Gastrocnemius medialis (tissue), 4 donors: ENCODE measurements at places on chromosomes 2 and 18.

DNA sequence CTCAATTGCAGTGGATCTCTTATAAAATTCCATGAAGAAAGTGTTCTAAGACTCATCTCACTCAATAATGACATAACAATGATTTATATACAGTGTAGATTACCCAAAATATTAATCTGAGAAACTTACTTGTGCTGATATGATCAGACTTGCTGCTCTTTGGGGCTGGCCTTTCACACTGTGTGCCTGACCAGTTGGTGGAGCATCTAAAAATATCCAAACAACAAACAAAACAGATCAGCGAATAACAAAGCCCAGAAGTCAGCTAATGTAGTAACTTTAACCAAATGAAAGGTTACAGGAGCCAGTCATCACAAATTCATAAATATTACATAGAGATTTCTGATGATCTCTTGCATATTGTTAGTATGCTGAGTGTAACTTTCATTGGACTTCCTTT lies 1466.8 kb upstream of the NXPH2 start:
- no peak for DNase-seq

DNA sequence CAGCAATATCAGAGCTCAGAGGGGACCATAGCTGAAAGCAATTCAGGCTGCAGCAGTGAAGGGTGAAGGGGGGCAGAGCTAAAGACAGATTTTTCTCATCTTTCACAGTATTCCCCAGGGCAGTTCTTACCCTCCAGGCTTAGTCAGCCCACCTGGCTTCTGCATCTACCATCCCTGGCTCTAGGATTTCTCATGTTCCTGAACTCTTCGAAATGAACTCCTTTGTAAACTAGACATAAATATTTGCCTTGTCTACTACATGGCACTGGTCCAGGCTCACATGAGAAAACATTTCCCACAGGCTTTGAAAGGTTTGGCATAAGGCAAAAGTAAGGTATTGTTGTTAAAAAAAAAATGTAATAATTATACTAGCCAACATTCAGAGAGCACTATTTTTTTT lies 23.6 kb upstream of the NEB start:
- DNase-seq, result no peak

DNA sequence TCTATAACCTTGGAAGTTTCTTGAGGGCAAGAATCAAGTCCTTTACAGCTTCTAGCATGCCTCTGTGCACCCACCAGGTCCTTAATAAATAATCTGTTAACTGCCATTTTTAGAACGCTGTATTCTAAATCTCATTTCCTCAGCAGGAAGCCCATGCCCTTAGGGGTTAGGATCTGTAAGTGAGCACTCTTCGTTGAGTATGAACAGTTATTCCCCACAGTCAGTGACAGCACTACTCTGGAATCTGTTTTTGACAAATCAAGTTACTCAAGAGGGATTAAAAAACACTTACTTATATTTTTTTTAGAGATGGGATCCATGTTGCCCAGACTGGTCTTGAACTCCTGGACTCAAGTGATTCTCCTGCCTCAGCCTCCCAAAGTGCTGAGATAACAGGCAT lies 14.6 kb downstream of the PAIP2B start:
- no peak for DNase-seq

GRCh38 chr2:48771241-48772014 lies 15.9 kb upstream of the LHCGR start:
- DNase-seq, result no peak

- no peak for DNase-seq
These were observed 18.2 kb downstream of the FBLN7 start for GRCh38 chr2:112156152-112156986.

DNA sequence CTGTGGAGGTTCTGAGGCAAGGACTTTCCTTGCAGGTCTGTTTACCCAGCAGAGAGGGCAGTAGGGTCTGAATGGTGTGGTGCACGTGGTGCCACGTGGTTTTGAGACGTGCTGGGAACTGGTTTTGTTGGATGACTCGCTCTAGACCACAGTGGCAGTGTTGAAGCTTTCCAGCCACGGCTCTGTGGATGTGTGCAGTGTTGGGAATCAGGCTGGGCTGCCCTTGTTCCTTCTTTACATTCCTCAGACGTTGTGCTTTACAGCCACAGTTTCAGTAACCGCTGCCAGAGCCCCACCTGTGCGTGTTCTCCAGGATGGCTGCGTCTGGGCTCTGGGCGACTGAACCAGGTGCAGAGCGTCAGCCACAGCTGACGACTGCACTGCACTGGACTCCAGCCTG lies 8.2 kb downstream of the CTDP1 start:
- DNase-seq, result no peak

DNA sequence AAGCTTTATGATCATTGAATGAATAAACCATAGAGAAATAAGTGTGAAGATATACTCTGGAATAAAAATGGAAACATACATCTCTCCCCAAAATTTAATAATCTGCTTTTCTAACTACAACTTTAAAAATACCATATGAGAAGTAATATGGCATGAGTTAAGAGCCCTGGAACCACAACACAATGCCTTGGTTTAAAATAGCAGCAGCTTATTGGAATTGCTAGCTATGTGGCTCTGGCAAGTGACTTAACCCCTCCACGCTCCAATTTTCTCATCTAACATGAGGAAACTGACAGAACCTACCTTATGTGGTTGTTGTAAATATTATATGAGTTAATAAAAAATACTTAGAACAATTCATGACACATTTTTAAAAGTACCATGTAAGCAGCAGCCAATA lies 76.4 kb downstream of the VPS54 start:
- DNase-seq, result no peak

DNA sequence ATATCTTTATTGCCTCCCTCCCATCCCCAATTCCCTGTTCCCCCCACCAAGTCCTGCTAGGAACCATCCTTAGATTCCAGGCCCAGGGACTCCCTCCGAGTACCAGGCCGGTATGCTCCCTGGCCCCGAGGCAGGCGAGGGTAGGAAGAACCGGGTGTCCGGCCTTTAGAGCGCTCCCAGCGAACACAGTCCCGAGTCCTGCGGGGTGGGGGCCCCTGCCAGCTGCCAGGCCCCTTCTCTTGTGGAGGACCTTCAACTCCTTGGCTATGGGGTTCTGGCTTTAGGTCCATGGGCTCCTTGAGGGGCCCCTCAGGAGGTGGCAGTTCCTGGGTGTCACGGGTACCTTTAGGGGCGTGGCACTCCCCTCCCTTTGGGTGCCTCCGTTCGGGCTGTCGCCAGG lies 4.4 kb downstream of the BCS1L start:
- DNase-seq, result no peak

- no peak for DNase-seq
These were observed 1646.8 kb upstream of the TMEFF2 start for GRCh38 chr2:193841384-193842150.

GRCh38 chr18:48674758-48675351 lies 136.0 kb downstream of the CTIF start:
- no peak for DNase-seq

GRCh38 chr2:95029898-95030341 lies 4.4 kb downstream of the MAL start:
- no peak for DNase-seq

- no peak for DNase-seq
These were observed 295.9 kb downstream of the ERBB4 start for GRCh38 chr2:212242724-212243123.

- DNase-seq, result no peak
These were observed 459.5 kb upstream of the FANCL start for GRCh38 chr2:58700591-58700990.

DNA sequence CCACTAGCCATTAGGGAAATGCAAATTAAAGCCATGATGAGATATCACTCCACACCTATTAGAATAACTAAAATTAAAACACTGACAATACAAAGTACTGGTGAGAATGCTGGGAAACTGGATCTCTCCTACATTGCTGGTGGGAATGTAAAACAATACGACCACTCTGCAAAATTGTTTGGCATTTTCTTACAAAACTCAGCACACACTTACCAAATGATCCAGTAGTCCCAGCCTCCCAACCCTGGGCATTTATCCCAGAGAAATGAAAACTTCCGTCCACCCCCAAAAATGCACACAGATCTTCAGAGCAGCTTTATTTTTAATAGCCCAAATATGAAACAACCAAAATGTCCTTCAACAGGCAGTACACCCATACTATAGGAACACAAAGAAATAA lies 8.9 kb upstream of the TMSB10 start:
- no peak for DNase-seq

DNA sequence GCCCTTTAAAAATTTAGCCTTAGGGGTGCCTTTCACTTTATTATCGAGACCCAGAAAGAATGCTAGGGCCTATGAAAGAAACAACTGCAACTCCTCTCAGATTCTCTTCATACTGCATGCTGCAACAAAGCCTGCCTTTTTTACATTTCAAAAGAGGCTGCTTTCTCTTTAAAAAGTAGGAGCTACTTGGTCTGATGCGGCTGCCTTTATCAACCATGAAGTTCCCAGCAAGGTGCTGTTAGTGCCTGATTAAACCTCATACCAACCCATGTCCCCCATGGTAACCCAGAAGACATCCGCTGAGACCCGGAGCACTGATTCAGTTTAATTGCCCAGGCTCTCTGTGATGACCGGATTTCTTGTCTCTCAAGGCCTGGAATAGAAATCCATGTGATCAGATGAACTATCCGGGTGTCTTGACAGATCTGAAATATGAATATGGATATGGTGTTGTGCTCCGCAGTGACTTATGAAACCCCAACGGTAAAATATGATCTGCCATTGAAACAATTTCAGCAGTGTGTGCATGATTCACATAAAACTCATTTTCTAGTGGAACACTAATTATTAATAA lies 368.3 kb downstream of the ZNF521 start:
- DNase-seq, result no peak

- DNase-seq, result no peak
These were observed 67.4 kb downstream of the ADNP2 start for GRCh38 chr18:80176334-80177073.

GRCh38 chr18:47987388-47987699 lies 56.9 kb upstream of the SMAD2 start:
- DNase-seq, result no peak

GRCh38 chr2:27704342-27704876 lies 40.7 kb downstream of the SLC4A1AP start:
- DNase-seq, result no peak

GRCh38 chr2:28431741-28432140 lies 39.1 kb downstream of the FOSL2 start:
- peak; percentile 28 for DNase-seq

DNA sequence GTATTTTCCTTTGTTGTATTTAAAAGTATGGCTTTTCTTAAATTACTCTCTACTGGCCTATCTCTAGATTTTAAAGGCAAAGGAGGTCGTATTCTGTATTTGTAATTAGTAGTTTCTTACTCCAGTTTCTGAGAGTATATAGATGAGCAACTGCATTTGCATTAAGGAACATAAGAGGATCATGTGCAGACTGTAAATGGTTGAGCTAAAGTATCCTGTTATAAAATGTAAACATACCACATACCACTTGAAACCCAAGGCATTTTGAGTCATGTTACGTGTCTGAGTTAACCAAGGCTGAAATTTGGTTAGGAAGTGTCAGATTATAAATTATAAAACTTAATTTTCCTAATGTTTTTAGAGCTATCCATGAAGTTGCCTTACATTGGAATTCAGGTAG lies 76.3 kb downstream of the GPD2 start:
- DNase-seq, result no peak

- no peak for DNase-seq
These were observed 167.5 kb downstream of the UBR3 start for GRCh38 chr2:169994752-169995151.

DNA sequence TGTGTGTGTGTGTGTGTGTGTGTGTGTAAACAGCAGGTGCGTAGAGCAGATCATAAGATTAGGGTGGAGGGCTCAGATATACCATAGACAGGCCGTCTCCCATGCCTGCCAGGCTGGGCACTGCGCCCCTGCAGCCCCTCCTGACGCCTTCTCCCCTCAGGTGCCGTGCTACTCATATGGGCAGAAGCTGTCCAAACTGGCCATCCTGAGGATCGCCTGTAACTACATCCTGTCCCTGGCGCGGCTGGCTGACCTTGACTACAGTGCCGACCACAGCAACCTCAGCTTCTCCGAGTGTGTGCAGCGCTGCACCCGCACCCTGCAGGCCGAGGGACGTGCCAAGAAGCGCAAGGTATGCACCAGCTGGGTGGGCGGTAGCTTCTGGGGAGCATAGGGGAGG lies 10.0 kb downstream of the ATOH8 start:
- DNase-seq, result no peak

DNA sequence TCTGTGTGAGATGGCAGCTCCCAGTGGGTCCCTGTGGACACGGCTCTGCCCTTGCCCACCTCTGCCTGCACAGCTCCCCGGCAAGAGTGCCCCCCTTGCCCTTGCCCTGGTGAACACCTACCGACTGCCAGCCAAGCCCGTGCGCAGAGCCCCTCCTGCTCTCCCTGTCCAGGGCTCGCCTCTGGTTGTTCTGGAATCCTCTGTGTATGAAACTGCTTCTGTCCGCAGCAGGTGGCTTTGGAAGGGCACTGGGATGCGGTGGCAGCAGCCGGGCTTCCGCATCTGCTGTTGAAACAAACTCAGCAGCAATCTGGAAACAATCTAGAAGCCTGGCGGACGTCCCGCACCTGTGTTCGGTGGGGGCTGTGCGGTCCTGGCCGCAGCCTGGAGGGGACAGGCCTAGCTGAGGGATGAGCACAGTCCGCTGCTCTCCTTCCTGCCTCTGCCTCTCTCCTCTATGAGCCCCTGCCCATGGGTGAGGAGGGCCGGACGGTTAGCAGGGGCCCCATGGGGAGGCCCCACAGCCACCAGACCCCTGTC lies 34.0 kb upstream of the KLF11 start:
- DNase-seq, result peak; percentile 20

DNA sequence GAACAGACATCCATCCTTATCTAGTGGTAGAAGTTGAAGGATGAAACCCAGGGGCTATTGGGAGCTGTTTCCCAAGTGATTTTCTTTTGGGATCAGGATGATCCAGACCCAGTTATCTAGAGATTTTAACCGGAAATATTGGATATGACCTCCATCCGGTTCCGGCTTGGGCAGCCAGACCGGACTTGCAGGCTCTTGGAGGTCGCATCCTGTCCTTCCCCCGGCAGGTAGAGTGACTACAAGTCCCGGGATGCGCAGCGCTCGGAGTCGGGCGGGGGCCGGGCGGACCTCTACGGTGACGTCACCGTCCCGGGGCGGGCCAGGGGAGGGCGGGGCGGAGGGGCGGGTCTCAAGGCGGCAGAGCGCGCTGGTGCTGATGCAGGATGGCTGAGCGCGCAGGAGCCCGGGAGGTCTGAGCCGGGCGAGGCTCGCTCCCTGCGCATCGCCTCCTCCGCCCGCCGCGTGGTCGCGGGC lies at the start of gene KIF5C:
Gene KIF5C (plus strand): TSS at position 360 of the 474 bp plus-strand sequence. CDS start 391 bp downstream, outside the sequence.
- peak; percentile 44 for DNase-seq
